ENCODE measurements at places on chromosomes 4 and X. TPM values are rescaled to one million over a fixed set of nuclear protein-coding genes. Genes with fewer than 3 reads are reported as not detected.

Gene FREM3
- 0.20 TPM for total RNA-seq

Gene TRIM61
- not detected for total RNA-seq

Gene IL21
- not detected for total RNA-seq

Gene LONRF3
- 3.9 TPM for total RNA-seq

Gene FRAS1
- 4.1 TPM for total RNA-seq

Gene RAB40A
- total RNA-seq = not detected

Gene TMEM187
- 7.5 TPM for total RNA-seq

Gene CXCL11
- total RNA-seq = 4.7 TPM

Gene MAGEA9B
- total RNA-seq = not detected

Gene NSUN7
- total RNA-seq = 0.87 TPM

Gene RBM47
- total RNA-seq = 0.07 TPM

Gene PRRG3
- not detected for total RNA-seq

Gene FDCSP
- not detected for total RNA-seq

Gene GJB1
- not detected for total RNA-seq

Gene CLTRN
- 0.07 TPM for total RNA-seq

Gene TEX13C
- not detected for total RNA-seq

Gene IL3RA
- 36.0 TPM for total RNA-seq

Gene ESX1
- total RNA-seq = not detected

Gene STOX2
- total RNA-seq = 2.3 TPM

Gene ANXA3
- 248 TPM for total RNA-seq

Gene THAP9
- 1.1 TPM for total RNA-seq

Gene CXCL13
- not detected for total RNA-seq

Gene PAGE4
- not detected for total RNA-seq

Gene UGT2A1
- not detected for total RNA-seq

Gene TREX2
- 2.2 TPM for total RNA-seq

Gene OPRPN
- total RNA-seq = not detected

Gene GC
- total RNA-seq = not detected
